ENCODE measurements at places on chromosomes 1 and 21.
A peak's percentile ranks its signal among the peaks of the same experiment; 100 is the strongest.

DNA sequence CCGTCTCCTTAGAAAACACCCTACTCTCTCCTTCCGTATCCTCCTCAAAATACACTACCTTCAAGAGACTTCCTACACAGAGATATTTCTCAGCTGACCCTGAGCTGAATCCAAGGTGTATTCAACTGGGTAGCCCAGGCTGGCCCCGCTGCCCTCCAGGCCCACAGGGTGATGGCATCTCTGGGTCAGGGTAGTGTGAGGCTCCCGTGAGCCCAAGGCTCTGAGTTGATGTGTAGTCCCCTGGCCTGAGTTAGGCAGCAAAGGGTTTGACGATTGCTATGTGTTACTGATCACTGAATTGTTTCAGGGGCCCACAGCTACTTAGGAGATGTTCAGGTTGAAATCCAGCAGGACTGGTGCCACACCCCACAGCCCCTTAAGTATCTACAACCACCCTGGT is 6.7 kb downstream of the INAVA start:
- no peak for DNase-seq

DNA sequence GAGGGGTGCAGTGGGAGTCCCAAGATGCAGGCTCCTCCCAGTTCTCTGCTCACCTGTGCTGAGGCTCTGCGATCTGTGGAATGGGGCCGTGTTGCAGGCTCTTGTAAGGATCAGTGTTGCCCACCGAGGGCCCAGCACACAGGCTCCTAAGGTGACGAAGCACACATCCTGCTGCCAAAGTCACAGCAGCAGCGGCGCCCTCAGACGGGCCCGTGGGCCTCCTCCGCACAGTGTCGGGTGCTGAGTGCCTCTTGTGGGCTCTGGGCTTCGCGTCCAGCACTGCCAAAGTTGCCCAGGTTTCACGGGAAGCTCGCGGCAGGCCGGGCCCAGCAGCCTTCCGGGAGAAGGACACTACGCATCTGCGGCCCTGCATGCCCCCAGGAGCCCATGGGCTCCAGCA is 72.1 kb upstream of the ABCG1 start:
- DNase-seq, result no peak

DNA sequence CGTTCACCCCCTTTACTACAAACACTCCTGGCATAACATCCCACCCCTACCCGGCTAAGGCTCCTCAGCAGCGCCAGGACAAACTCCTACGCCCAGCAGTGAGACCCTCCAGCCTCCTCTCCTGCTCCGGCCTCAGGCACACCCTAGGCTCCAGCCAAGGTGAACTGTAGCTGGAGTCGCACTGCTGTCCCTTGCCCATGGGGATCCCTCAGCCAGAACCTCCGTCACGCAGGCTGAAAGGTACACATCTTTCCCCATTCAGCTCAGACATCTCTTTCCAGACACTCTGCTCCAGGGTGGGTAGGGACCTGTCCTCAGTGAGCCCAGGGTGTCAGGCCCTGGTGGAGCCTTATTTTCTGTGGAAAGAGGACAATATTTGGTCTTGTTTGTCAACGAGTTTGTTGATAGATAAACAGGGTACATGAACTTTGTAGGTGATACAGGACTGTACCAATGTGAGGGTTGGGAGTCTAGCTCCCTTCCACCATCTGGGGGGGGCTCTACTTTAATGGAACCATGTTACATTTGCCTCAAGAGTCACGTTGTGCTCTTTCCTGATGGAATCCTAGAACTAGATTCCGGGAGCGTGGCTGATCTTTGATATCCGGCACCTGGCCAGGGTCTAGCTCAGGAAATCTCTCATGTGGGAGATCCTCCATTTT is 56.5 kb upstream of the SSBP3 start:
- no peak for DNase-seq

DNA sequence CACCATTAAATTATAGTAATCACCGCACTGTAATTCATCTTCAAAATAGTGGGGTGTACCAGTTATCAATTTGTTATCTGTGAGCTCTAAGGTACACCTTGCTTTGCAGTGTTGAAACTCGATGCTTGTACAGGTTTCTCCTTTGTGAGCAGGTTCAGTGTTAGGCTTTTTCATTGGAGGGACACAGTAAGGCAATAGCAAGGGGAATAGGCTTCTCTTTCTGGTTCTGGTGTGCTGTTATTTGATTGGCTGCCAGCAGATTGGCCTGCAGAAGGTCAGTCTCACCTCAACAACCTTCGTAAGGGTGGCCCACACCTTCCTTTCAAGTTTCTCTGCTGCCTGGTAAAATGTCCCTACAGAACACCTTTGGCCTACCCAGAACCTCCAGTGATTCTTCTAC is 76.2 kb upstream of the B3GALT2 start:
- no peak for DNase-seq

GRCh38 chr21:36567216-36567885 is 87.4 kb upstream of the CLDN14 start:
- DNase-seq, result no peak

DNA sequence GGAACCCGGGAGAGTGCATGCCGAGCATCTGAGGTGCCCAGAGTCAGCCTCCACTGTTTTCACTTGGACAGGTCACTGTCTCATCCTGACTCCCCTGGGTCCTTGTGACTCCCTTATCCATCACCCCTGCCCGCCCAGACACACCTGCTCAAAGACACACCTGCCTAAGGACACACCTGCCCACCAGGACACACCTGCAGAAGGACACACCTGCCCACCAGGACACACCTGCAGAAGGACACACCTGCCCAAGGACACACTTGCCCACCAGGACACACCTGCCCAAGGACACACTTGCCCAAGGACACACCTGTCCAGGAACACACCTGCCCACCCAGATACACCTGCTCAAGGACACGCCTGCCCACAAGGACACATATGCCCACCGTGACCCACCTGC is 70.8 kb upstream of the ARHGEF16 start:
- no peak for DNase-seq

DNA sequence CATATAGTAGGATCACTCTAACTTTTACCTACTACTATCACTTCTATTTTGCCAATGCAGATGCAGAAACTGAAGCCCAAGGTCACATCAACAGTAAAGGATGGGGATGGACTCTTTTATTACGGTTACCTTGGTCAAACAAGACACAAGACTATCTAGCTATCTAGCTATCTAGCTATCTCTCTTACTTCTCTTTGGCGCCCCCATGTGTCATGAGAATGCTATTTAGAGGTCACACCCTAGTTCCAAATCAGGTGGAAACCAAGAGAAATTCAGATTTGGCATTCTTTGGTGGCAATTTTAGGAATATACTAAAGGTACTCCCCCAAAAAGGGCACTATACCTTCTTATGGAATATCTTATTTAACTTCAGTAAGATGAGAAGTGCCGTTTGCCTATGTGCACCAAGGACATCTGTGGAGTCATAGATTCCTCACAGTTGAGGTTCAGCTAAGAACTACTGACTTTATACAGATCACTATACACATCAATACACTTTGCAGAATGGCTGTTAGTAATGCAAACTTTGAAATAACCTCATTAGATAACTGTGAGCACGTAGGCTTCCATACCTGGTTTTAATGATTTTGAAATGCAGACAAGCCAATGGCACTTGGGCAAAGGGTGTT is 6.7 kb downstream of the ZNF648 start:
- DNase-seq, result peak; percentile 29

DNA sequence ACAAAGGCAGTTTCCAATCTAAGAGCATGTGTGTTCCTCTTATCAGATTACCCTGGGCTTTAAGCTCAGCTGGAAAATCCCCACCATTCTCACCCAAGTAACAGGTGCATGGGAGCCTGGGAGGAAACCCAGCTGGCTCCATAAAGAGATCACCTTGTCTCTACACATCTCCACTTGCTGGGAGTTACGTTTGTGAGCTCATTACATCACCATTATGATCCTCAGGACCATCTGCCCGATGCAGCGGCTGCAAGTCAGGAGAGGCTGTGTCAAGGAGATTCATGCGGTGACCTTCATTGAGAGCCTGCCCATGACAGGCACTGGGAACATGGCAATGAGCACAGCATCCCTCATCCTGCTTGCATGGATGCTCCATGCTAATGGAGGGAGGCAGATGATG is 618.0 kb downstream of the NPHP4 start:
- DNase-seq, result no peak

- DNase-seq, result no peak
These were observed 834.0 kb downstream of the USP25 start for GRCh38 chr21:16563795-16564194.

GRCh38 chr1:54091666-54092065 is 38.3 kb downstream of the TCEANC2 start:
- no peak for DNase-seq

DNA sequence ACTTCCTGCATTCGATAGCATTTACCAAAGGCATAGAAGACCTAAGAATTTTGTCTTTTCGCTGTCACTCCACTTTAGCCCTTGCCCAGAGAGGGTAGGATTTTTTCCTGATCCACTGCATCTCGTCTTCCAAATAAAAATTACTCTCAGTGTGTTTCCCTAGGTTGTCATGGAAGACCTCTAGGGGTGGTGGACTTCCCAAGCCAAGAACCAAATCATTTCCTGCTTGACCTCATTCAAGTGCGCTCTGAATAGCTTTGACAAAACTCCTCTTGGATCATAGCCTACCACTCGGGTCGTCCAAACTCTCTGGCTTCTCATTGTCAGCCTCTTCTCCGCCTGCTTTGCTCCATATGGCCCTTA is 431 bp upstream of the C1orf52 start:
- DNase-seq, result no peak

DNA sequence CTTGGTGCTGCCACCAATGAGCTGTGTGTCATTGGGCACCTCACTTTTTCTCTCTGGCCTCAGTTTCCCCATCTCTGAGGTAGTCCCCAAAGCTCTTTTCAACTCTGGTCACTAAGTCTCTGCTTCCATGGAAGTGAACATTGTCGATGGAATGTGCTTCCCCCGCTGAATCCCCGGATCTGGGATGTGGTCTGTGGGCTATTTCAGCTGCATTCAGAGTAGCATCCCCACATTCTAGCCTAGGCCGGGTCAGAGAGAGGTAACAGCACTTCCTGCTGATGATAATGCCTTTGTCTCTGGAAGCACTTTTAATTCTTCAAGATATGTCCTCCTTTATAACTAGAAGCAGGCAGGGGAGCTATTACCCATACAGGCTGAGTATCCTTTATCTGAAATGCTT is 29.8 kb downstream of the RASSF5 start:
- DNase-seq, result no peak

DNA sequence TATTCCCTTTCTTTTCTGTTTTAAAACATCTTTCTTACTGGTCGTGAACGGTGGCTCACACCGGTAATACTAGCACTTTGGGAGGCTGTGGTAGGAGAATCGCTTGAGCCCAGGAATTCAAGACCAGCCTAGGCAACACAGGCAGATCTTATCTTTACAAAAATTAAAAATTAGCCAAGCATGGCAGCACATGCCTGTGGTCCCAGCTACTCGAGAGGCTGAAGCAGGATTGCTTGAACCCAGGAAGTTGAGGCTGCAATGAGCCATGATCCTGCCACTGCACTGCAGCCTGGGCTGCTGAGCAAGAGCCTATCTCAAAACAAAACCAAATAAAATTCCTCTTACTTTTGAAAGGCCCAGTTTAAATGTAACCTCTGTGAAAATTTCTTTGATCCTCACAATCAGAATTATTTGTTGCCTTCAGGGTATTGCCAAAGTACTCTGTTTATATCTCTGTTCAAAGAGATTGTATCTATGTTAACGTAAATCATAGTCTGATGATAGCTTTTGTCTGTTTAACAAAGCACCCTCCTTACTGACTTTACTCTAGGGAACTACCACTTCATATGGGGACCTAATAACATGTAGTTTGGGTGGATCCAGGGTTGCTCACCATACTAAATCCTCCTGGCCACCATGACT is 71.6 kb downstream of the RERE start:
- no peak for DNase-seq

GRCh38 chr1:89719502-89720306 is 86.8 kb downstream of the LRRC8C start:
- DNase-seq, result no peak

- no peak for DNase-seq
These were observed 16.1 kb upstream of the CHI3L1 start for GRCh38 chr1:203202431-203203245.

GRCh38 chr1:21668232-21668950 is 766 bp downstream of the RAP1GAP start:
- no peak for DNase-seq

DNA sequence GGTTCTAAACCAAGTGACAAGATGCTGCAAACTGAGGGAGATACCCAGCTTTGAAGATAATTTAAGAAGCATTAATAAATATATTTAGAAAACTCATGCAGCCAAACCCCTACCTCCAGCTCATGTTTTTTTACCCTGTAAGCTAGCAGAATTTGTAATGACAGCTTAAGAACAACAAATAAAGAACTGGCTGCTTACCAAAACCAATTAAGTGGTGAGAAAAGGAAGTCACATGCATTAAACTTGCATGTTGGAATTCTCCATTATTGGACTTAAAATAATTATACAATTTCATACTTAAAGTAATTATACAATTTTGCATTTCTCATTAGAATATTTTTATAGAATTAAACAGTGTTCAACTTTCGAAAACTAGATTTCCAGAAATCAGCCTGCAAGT is 75.6 kb upstream of the CNIH3 start:
- DNase-seq, result no peak

GRCh38 chr1:29467989-29468900 is 231.9 kb downstream of the PTPRU start:
- no peak for DNase-seq

DNA sequence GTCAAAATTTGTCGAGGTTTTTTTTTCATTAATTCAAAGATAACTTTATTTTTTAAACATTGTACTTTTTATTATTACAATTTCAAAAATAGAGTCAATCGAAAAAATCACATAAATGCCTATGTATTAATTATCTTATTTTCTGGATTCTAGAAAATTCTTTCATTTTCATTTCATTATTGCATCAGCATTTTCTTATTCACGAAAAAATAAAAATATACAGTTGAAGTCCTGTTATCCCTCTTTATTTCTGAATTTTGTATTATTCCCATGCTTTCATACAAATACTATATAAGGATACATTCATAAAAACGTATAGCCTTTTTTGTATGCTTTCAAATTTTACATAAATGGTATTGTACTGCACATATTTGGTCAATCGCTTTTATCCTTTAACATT is 681.0 kb upstream of the USP24 start:
- no peak for DNase-seq

GRCh38 chr1:40606978-40607377 is 58.5 kb downstream of the RIMS3 start:
- DNase-seq, result no peak

- no peak for DNase-seq
These were observed 17.4 kb upstream of the ACTRT2 start for GRCh38 chr1:3003941-3004270.

- no peak for DNase-seq
These were observed 51.7 kb downstream of the PRAMEF20 start for GRCh38 chr1:13461977-13462376.

- no peak for DNase-seq
These were observed 62.5 kb upstream of the CNN3 start for GRCh38 chr1:94989398-94989797.
